ENCODE measurements at places on chromosomes 4 and X.

- DNase-seq, result no peak
Measured at GRCh38 chrX:135984791-135985156, 461 bp upstream of the SLC9A6 start.

DNA sequence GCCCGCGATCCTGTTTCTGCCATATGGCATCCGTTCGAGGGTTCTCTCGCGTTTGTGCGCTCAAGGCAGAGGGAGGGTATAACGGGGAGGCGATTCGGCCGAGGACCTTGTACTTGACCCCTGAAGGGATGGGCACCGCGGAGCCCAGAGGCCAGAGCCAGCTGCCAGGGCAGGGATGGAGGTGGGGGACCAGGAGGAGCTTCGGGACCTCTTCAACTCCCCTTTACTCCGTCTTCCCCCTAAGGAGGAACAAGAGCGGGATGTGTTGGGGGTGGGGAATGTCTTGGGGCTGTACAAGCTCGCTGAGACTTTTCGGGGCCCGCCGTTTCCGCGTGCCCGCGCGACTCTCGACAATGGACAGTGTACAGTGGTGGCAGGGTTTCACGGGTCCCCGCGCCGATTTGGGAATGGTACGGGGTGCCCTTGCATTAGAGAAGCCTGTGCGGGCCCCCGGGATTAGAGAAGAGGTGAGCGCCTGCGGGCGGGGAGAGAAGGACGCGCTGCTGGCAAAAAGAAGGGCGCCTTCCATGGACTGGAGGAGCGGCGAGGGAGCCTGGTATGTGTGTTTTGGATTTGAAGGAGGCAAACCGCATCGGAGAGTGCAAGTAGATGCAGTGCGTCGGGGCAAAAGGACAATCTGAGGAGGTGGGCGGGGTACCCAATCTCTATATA lies 760 bp downstream of the UGT8 start:
- DNase-seq, result no peak

GRCh38 chr4:150318971-150319370 lies 240.7 kb downstream of the DCLK2 start:
- no peak for DNase-seq

- DNase-seq, result no peak
Measured at GRCh38 chr4:102751941-102752340, 8.8 kb downstream of the MANBA start.

- DNase-seq, result no peak
Measured at GRCh38 chr4:48035952-48036351, 19.4 kb downstream of the NIPAL1 start.

DNA sequence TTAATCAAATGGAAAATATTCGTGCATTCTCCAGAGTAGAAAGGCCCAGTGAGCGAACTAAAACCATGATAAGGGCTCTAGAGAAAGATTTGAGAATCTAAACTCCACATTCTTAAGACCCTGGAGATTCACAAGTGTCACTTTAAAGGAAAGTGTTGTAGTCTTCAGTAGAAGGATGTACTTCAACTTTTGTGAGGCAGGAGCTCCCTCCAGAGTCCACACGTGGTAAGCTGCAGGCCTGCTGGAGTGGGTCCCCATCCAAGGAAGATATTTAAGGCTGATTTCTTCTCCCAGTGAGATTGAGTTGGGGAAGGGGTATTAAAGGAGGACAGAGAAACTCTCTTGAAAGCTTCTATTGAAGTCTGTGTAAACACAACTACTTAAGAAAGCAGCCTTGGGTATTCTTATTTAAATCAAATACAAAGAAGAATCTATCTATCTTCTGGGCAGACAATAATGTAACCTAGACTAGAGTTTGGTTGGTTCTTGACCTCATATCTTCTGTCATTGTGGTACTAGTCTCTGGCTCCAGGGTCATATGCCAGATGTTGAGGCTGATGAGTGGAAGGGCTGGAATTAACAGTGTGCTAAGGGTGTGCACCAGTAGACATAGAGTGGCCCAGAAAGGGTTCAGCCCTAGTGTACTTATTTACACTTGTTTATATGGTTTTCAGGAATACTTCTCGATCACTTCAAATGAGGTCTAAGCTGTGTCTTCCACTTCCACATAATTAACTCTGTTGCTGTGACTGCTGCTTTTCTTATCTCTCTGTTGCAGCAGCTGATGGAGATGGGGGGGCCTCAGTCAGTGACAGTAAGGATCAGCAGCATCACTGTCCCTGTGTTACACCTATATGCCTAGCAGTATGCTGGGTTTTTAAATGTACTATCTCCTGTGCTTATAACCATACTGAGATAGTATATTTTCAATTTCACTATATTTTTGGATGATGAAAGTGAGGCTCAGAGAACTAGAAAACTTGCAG lies 76.1 kb downstream of the HMGB2 start:
- peak; percentile 42 for DNase-seq

- no peak for DNase-seq
Measured at GRCh38 chr4:182144626-182145333, 98.4 kb upstream of the TENM3 start.

- no peak for DNase-seq
Measured at GRCh38 chr4:73883306-73883705, 14.1 kb downstream of the CXCL1 start.

DNA sequence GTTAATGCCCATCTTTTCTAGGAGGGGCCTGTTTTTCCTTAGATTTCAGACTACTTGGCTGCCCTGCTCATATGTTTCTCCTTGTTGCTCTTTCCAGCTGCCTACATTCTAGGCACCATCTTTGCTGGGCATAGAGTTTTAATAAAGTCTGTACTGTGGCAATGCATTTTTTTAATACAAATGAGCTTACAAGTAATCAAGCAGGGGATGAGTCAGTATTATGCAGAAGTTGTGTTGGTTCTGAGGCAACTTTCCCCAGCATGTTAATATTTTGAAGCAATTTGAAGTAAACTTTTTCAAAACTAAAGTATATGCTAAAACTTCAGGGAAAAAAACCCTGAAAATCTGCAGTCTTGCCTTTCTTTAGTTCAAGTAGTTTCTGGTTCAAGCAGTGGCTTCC lies 372.0 kb upstream of the GATB start:
- DNase-seq, result no peak

DNA sequence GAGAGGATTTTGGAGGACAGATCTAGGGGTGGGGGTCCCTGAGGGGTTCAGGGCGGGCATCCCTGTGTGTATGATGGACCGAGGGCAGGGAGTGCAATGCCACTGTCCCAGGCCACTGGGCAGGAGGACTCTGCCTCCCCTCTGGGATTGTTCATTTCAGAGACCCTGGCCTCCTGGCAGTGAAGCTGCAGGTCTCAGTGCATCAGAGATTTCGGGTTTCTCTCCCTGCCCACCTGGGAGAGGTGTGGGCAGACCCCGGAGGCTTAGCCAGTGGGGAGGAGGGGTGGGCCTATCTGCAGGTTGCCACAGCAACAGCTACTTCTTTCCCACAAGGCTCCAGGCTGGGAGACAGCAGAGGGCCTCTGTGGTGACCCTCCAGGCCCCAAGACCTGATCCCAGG lies 80.1 kb upstream of the LRPAP1 start:
- no peak for DNase-seq

- DNase-seq, result no peak
Measured at GRCh38 chrX:123860983-123861382, 1.1 kb downstream of the XIAP start.

GRCh38 chr4:37757761-37758160 lies 68.7 kb upstream of the PGM2 start:
- no peak for DNase-seq

- no peak for DNase-seq
Measured at GRCh38 chr4:168383510-168383909, 65.0 kb upstream of the DDX60 start.

DNA sequence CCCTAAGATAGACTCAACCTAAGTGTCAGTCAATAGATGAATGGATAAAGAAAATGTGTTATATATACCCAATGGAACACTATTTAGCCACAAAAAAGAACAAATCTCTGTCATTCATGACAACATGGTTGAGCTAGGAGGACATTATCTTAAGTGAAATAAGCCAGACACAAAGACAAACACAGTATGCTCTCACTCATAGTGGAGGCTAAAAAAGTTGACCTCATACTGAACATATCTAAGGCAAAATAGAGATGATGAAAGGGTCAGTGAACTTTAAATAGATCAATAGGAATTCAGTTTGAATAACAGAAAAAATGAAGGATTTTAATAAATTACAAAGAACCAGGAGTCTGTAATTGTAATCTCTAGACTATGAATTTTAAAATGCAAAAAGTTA lies 106.5 kb downstream of the SOWAHB start:
- DNase-seq, result no peak

- no peak for DNase-seq
Measured at GRCh38 chr4:7907142-7907541, 32.5 kb downstream of the AFAP1 start.

- DNase-seq, result no peak
Measured at GRCh38 chr4:1748465-1748995, 27.2 kb downstream of the TACC3 start.

DNA sequence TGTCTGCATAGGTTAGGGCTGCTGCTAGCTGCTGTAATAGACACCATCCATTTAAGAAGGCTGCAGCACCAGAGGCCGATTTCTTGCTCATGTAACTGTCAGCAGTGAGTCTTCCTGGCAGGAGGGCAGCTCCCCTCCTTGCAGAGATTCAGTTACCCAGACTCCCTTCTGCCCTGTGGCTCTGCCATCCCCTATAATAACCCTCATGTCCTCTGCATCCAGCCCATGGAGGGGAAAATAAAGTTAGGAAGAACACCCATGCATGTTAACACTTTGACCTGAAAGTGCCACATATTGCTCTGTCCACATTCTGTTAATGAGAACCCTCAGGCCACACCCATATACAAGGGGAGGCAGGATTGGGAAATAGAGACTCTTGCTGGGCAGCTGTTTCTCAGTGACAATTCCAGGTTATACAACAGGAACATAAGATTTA lies 5.4 kb downstream of the STBD1 start:
- no peak for DNase-seq

DNA sequence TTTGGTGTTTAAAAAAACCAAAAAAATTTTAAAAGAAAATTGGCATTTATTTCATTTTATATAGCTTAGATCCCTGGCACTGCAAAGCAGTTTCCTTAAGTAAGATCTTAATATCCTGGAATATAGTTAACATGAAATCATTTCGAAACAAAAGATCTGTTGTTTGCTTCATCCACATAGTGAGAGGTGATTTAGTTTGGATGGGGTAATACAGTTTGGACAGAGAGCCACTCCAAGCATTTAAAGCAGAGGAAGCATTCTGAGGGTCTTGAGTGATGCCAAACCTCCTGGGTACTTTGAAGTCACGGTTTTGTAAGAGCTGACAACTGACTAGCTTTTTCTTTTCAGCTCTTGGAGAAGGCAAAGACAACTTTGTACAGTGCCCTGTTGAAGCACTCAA lies 28.7 kb downstream of the NOCT start:
- DNase-seq, result no peak

Measured in glomerular endothelial cell (primary cell).